ENCODE measurements at places on chromosomes 3 and 15.

GRCh38 chr3:74489050-74489792 lies 125.2 kb downstream of the CNTN3 start:
- no peak for DNase-seq

GRCh38 chr3:73255609-73256029 lies 194.2 kb downstream of the EBLN2 start:
- peak; percentile 62 for DNase-seq

DNA sequence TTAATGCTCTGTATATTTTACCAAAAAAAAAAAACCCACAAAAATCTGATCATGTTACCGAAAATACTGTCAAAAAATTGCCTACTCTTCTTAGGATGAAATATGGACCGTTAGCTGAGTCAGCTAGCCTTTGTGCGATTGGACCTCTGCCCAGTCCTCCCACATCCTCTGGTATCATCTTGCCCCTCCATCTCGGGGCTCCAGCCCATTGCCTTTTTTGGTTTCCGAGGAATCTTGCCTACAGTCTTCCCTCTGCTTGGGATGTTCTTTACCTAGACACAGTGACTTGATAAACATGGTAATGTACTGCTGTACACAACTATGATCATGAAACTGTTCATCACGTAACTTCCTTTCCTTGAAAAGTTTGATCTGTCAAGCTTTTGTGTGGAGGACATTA lies 371.4 kb downstream of the SV2B start:
- no peak for DNase-seq

GRCh38 chr3:156551261-156551660 lies 3.7 kb downstream of the SSR3 start:
- no peak for DNase-seq
